ENCODE measurements at places on chromosomes 6 and 20. TPM values are rescaled to one million over a fixed set of nuclear protein-coding genes. Genes with fewer than 3 reads are reported as not detected.

The ECT2L gene
- total RNA-seq, result not detected

The HLA-DRB1 gene
- 0.12 TPM for total RNA-seq

The ZC3H12D gene
- total RNA-seq, result 0.24 TPM

The ZSCAN26 gene
- total RNA-seq, result 24.7 TPM

The SIRPD gene
- not detected for total RNA-seq

The MYL9 gene
- 111 TPM for total RNA-seq

The GMPR gene
- total RNA-seq, result 5.7 TPM

The CST5 gene
- not detected for total RNA-seq

The ADGRF1 gene
- not detected for total RNA-seq

The TCP11 gene
- total RNA-seq, result 1.1 TPM

The TMEM244 gene
- not detected for total RNA-seq

The ME1 gene
- 28.7 TPM for total RNA-seq

The PI3 gene
- total RNA-seq, result not detected

The MAP7 gene
- 3.7 TPM for total RNA-seq

Data from hair follicle dermal papilla cell (primary cell).